ENCODE measurements at places on chromosomes 4 and X. TPM values are rescaled to one million over a fixed set of nuclear protein-coding genes. Genes with fewer than 3 reads are reported as not detected.

The WDR1 gene
- 164 TPM for polyA plus RNA-seq

The PDGFRA gene
- polyA plus RNA-seq, result 66.5 TPM

DNA sequence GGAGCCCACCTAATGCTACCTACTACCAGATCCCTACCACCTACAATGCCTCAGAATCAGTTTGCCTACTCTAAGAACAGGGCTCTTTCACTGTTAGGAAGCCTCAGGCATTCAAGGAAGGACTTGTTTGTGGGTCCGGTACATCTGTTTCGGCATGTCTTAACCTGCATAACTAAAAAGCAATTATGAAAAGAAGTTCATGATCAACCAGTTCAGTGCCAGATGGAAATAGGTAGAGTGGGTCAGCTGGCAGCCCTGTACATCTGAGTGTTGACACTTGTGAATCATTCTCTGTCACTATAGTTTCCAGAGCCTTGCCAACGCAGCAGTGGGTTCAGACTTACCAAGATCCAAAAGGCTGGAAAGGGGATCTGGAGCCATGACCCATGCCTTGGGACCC is 3.3 kb downstream of the TMEM185A start:
- no peak for DNase-seq

The ZNF711 gene
- polyA plus RNA-seq, result 26.4 TPM

The TMEM175 gene
- polyA plus RNA-seq, result 22.1 TPM

DNA sequence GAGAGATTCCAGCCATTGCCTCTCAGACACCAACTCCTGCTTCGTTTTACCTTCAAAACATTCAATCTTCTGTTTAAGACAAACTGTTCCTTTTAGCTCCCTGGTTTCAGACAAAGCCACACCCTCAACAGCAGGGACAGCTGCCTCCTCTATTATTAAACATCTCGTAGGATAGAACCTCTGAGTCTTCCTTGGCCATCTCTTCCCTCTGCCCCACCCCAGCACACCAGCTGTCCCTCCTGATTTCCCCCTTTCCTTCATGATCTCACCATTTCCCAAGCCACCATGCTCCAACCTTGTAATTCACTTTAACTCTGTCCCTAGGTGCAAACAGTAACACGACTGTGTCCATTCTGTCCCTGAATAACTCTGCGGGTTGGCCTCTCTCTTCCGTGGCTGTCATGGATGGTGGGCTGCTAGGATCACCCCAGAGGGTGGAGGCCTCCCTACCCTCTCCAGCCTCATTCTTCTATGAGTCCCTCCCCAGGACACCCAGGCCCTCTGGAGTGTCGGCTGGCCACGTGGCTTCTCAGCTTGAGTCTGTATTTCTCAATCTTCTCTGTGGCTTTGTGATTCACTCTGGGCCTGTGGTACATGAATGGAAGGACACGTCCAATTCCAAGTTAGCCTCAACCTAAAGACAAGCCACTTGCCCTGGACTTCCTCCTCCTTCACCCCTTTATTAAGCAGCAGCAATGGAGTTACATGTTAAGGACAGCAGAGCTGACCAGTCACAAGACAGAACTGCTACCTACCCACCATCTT is 349.9 kb downstream of the FBXW7 start:
- no peak for DNase-seq

Measured in hindlimb muscle (tissue), 1 donor.